ENCODE measurements at places on chromosomes 13 and 19.

GRCh38 chr13:94433055-94433961, 46.2 kb downstream of the DCT start:
- DNase-seq = no peak

DNA sequence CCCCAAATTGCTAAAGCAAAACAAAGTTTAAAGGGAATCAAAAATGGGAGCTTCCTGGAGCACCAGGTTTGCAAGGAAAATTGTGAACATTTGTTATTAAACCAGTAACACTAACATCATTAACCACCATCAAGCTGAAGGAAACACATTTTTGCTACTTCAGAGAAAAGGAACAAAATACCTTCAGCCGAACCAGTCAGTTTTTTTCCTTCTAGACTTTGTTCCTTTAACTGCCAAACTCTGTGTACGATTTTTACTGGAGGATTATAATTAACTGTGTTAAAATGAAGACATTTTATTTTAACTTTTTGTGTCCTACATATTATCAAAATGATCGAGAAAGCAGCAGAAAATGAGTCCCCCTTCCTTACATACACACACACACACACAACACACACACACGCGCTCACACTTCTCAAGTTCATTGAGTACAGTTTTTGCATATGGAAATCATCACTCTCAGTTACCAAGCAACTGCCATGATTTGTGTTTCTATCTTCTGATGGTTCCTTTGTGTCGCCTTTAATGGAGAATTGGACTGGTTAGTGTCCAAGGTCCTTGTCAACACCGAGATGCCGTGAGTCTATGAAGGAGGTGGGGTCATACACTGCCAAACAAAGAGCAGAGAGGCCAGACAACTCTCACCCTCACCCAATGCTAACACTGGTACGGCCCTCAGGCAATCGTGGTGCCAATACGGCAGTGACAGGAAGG, 9.8 kb upstream of the SERP2 start:
- DNase-seq = no peak

DNA sequence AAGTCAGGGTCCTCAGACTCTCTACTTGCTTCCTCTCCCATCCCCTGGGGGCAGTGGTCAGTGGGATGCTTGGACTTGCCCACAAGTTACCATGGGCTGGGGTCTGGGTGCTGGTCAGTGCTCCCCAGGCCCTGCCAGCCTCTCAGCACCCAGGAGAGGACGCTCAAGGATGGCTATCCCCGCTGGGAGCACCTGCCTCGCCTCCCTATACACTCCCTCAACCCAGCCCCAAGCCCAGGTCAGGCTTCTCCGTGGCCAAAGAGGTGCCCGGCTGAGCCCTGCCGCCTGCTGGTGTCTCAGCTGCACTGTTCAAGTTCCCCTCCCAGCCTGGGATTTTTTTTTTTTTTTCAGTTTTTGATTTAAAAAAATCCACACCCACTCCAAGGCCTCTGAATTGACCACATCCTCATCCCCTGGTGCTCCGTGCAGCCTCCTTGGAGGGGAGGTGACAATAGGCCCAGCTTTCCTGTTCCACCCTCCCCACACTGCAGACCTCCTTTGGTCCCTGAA, 10.8 kb downstream of the F2RL3 start:
- no peak for DNase-seq

- DNase-seq = no peak
These were observed 1.2 kb upstream of the STXBP2 start for GRCh38 chr19:7635670-7636069.

DNA sequence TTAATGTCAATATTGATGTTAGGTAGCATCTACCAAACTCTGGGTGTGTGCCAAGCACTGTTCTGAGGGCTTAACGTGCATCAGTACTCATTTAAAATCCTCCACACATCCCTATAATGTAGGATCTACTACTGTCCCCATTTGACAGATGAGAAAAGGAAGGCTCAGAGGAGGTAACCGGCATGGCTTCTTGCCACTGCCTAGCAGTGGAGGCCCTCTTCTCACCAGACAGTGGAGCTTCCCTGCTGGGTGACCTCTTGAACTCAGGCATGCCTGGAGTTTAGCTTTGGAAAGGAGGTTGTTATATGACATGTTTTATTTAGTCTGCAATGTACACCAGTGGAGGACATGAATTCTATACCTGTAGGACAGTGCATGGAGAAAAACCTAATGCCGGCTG, 2.1 kb downstream of the SPATA13 start:
- no peak for DNase-seq

GRCh38 chr13:112034231-112034630, 32.7 kb upstream of the SOX1 start:
- DNase-seq = no peak

DNA sequence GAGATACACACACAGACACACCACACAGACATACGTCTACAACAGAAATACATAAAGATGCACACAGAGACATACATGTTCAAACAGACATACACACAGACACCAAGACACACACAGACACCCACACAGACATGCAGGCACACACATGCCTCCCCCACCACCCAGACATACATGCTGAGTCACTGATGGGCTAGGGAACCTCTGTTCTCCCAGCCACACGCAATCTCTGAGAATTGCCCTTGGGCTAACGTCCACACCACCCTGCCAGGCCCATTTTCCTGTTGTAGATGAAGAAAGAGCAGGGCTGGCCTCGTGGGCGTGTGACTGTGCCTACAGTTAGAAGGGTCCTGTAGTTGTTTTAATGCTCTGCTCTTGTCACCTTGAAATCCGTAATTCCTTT, 261.9 kb downstream of the KCNRG start:
- no peak for DNase-seq

- no peak for DNase-seq
These were observed 10.6 kb upstream of the SOX1 start for GRCh38 chr13:112056284-112056727.

GRCh38 chr13:98150832-98151479, 8.1 kb downstream of the FARP1 start:
- DNase-seq = no peak

DNA sequence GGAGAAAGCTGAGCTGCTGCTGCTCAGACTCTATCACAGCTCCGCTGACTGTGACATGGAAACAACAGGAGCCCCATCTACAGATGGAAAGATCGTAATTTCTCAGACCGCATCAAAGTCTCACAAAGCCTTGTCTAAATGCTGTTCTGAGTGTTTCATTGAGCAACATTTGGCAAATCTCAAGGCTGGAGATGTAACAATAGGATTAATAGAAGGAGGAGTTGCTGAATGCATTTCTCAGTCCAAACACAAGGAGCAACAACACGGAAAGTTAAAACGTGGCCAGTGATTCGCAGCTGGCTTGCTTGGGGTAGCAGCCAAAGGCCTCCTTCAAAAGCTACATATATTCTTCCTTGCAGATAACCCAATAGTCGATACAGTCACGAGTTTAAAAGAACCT, 55.7 kb downstream of the MRPL57 start:
- no peak for DNase-seq

DNA sequence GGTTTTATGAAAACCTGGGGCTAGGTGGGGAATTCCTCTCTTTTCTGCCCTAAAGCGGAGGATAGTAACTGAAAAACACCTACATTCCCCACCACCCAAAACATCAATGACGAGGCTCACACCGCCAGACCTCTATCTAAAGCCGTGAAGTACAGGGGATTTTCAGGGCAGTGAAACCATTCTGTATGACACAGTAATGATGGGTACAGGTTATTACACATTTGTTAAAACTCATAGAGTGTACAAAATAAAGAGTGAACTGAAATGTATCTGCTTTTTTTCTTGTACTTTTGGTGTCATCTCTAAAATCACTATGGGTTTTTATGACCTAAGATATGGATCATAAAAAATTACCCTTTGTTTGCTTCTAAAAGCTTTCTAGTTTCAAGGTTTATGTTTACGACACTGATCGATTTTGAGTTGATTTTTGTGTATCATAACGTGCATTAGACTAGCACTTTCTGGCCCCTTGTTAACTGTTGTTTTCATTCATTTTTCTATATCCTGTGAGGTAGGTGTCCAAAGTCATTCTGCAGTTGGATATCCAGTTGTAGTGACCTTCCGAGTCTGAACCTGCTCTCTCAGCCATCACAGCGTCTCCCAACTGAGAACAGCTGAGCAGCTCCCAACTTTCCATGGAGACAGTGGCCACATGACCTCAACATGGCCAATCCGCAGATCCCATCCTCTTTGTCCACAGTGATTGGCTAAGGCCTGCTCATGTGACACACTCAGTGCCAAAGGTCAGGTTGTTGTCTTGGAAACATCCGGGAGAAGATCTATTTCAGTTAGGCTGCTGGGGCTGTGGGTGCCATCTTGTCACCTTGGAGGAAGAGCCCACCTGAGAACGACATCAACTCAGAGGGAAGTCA, 10.3 kb downstream of the MBD3L2B start:
- DNase-seq = no peak
